ENCODE measurements at places on chromosomes 1 and 21. TPM values are rescaled to one million over a fixed set of nuclear protein-coding genes. Genes with fewer than 3 reads are reported as not detected.
A peak's percentile ranks its signal among the peaks of the same experiment; 100 is the strongest.

- H3K4me1 ChIP-seq: no peaks in the 10 kb centered on the region
- DNase-seq: no peak
- H3K27ac ChIP-seq: no peak overlapping the region
- peaks cover 3% of the 10 kb centered on the region for H3K27me3 ChIP-seq
- H3K4me3 ChIP-seq: no peak overlapping the region
These were observed 5.1 kb upstream of the CAPN8 start for GRCh38 chr1:223670458-223671159.

DNA sequence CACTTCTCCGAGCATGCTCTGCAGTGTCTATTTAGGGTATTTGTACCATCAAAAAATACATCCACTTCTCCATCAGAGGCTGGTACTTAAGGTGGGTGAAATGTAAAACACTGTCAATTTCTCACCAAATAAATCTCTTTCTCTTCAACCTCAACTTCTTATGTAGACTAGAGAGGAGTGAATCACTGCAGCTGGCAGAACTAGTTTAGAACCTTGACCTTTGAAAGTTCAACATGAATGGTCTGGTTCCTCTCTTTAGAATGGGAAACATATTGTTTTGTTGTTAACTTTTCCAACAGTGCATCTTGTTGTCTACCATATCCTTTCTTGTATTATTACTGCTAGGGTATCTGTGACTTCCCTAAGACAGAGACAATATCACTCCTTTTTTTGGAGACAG, 20.1 kb upstream of the SLC44A5 start:
- no peak overlapping the region for H3K27ac ChIP-seq
- DNase-seq: no peak

The LINGO4 gene
- total RNA-seq: not detected

DNA sequence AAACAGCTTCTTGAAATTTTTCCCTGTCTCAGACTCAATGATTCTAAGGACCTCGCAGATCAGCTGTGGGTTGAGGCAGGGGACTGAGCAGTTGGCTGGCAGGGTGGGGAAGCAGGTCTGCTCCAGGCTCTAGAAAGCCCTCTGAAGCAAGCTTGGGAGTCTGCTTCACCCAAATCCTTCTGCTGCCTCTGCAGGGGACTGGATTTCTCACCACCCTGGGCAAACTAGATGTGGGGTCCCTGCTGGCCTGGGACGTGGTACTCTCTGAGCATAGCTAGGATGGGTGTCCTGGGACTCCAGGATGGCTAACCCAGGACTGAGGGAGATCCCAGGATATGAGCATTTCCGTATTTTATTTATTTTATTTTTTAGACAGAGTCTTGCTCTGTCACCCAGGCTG, 89.3 kb downstream of the LAMC2 start:
- no peak overlapping the region for H3K4me3 ChIP-seq
- peaks cover 43% of the 10 kb centered on the region for H3K4me1 ChIP-seq
- no peak for DNase-seq
- no peaks in the 10 kb centered on the region for H3K27me3 ChIP-seq

DNA sequence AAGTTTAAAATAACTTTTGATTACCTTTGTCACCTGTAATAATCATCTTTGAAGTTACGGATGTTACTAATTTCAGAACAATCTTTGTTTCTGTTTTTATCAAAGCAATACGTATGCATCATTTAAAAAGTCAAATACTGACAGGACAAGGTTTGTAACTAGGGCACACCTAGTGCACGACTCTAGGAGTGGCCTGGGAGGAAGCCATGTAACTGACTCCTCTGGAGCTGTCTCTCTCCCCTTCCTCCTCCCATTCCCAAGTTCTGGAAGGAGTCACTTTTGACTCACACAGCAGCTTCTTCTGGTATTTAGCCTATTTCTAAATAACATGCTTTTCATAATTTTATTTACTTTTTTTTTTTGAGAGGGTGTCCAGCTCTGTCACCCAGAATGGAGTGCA, 11.8 kb upstream of the RAP1GAP start:
- H3K27ac ChIP-seq: no peak overlapping the region
- H3K27me3 ChIP-seq: no peaks in the 10 kb centered on the region
- H3K4me1 ChIP-seq: peaks cover 12% of the 10 kb centered on the region
- peaks cover 38% of the 10 kb centered on the region for H3K36me3 ChIP-seq
- no peak for DNase-seq

DNA sequence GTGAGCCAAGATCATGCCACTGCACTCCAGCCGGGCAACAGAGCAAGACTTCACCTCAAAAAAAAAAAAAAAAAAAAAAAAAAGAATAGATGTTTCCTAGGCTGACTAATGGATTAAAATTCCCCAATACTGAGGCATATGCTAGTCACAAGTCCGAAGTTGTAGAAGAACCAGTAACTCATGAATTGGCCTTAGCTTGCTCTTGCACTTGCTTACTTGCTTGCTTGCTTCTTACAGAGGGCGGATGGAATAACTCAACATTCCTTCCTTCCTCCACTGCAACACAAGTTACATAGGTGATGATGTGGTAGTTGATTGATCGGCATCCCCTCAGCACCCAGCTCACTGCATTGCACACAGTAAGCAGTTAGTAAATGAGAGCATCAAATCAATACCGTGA, 2.8 kb upstream of the TARS2 start:
- no peaks in the 10 kb centered on the region for H3K36me3 ChIP-seq
- DNase-seq: no peak
- H3K27ac ChIP-seq: peak overlapping the region; percentile 7

DNA sequence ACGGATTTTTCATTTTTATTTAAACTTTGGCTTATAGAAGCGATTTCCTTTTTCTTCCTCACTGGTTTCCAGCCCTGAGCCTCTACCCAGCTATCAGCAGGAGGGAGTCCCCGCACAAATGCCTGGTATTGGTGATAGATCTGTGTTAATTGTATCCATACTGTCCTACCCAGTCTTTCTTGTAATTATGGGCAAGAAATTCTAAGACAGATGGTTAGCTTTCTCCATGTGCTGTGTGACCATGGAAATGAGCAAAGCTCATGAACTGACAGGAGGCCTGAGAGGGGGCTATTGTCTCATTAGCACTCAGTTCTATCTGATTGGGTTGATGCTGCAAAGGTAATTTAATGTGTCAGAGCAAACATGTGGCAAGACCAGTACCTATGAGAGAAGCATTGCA, 108.1 kb upstream of the IVNS1ABP start:
- H3K4me1 ChIP-seq: no peaks in the 10 kb centered on the region
- H3K36me3 ChIP-seq: no peaks in the 10 kb centered on the region
